Endothelial cell of umbilical vein (primary cell): ENCODE measurements at places on chromosomes 6 and 20. TPM values are rescaled to one million over a fixed set of nuclear protein-coding genes. Genes with fewer than 3 reads are reported as not detected.

NKAIN4 gene
- not detected in 2 replicates for total RNA-seq

RNF39 gene
- not detected in 2 replicates for total RNA-seq

NMBR gene
- not detected in 2 replicates for total RNA-seq

CENPQ gene
- total RNA-seq: 8.0 and 8.2 TPM in 2 replicates

CRISP3 gene
- not detected in 2 replicates for total RNA-seq

PTPRA gene
- total RNA-seq: 52.2 and 53.4 TPM in 2 replicates

WFDC9 gene
- total RNA-seq: not detected in 2 replicates

TMEM200A gene
- 0.74 and 0.75 TPM in 2 replicates for total RNA-seq
